ENCODE measurements at places on chromosomes 16 and 17.

DNA sequence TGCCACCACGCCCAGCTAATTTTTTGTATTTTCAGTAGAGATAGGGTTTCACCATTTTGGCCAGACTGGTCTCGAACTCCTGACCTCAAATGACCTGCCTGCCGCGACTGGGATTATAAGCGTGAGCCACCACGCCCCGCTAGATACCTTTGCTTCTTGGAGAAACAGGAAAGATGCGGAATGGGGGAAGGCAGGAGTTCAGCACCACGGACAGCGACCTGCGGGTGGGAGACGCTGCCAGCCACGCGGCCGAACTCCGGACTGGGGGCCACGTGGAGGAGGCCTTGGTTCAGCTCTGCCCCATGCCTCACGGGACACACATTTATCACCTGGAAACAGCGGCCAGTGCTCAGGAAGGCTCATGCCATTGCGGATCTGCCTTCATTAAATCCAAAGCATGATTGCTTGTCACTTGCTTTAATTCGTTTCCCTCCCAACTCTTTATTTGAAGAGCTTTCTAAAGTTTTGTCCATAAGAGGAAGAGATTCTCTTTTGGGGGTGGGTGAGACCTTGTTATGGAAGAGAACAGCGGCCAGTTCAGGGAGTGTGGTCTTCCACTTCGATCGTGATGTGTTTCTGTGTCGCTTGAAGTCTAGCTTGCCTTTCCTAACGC is 219.9 kb downstream of the ENGASE start:
- DNase-seq, result no peak

DNA sequence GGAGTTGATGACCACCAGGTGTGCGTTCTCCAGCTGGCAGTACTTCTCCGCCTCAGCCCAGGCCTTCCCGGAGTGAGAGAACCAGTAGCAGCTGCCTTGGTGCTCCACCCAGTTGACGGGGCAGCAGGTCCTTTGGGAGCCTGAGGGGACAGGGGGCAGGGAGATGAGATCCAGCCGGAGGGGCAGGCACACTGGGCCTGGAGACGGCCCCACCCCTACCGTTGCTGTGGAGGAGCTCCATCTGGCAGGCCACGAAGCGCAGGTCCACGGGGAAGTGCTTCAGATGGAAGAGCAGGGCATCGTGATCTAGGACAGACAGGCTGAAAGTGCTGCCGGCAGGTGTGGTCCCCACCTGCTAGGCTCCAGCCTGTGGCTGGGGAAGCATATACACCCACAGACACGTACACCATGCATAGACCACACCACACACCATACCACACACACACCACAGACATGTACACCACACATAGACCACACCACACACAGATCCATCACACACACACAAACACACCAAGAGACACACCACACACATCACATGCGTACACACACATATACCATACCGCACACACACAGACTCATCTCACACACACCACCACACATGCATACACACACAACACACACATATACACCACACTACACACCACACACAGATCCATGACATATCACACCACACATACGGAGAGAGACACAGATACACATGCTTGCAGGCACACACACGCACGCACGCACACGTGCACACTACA is 7.4 kb downstream of the ASGR2 start:
- DNase-seq, result no peak

DNA sequence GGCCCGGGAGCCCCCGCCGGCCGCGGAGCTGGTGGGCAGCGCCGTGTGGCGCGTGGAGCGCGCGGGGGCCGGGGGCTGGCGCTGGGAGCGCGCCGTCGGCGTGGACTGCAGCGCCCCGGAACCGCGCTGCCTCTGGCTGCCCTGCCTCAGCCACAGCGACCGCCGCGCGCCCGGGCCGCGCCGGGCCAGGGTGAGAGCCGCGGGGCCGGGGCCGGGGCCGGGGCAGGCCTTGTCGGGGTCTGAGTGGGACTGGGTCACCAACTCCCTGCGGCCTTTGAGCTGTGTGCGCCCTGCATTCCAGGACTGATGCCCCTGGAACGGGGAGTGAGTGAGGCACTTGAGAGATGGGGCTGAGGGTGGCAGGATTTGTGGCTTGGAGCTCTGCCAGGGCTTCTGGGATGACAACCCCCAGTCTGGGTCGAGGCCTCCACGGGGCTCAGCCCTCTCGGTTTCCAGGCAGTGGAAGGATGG is 25.7 kb downstream of the ARHGAP23 start:
- no peak for DNase-seq

DNA sequence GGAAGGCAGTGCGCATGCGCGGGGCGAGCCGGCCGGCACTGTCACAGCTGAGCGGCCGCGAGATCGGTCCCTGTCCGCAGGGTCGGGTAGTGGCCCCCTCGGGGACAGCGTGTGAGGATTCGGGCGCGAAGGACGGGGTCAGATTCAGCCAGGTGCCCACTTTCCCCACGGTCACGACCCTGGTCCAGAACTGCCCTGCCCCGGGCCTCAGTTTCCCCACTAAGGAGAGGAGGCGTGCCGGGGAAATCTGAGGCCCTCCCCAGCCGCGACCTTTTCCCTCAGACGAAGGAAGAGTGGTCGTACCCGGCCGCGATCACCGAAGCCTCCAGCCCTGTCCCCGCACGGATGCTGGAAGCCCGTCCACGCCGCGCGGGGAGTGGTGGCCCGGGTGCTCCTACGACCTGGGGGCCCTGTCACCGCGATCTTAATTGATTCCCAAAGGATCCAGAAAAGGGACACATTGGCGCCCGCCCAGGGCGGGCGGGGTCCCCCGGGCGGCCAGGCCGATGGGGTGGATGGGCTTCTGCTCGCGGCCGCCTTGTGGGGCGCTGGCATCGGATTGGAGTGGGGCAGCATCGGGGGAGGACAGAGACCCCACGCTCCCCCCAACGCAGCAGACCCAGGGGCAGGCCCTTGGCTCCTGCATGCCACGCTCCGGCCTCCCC is 57.7 kb downstream of the SRL start:
- DNase-seq, result no peak

GRCh38 chr17:841313-841712 is 59.2 kb downstream of the MRM3 start:
- no peak for DNase-seq

- DNase-seq, result peak; percentile 26
Measured at GRCh38 chr17:82023447-82024241, 539 bp downstream of the LRRC45 start.

DNA sequence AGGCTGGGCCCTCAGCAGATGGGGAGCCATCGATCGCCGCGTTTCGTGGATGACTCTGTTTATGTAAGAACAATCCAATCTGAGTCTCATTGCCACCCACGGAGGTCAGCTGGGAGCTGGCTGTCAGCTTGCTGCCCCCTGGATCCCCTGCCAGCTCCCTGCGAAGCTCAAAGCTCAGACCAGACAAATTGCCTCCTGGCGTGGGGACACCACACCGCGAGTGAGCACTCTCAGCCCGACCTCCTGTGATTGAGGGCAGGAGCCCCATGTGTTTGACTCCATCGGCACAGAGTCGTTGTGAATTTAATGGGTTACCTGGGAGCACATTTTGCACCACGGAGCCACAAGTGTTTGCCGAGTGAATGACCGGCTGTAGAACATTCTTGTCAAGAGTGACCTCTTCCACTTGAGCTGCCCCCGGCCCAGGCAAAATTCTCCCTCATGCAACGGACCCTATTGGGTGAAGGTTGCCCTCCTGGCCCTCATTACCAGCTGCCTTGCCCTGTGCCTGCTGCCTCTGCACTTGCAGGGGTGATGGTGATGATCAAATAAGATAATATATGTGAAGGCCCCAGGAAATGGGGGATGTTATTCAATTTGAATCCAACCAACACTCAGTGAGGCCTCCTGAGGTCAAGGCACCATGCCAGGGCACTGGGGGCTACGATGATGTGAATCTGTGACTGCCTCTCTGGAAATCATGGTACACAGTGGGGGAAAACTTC is 7.6 kb upstream of the GFAP start:
- no peak for DNase-seq

GRCh38 chr16:81385031-81385756 is 59.4 kb upstream of the CMIP start:
- no peak for DNase-seq

DNA sequence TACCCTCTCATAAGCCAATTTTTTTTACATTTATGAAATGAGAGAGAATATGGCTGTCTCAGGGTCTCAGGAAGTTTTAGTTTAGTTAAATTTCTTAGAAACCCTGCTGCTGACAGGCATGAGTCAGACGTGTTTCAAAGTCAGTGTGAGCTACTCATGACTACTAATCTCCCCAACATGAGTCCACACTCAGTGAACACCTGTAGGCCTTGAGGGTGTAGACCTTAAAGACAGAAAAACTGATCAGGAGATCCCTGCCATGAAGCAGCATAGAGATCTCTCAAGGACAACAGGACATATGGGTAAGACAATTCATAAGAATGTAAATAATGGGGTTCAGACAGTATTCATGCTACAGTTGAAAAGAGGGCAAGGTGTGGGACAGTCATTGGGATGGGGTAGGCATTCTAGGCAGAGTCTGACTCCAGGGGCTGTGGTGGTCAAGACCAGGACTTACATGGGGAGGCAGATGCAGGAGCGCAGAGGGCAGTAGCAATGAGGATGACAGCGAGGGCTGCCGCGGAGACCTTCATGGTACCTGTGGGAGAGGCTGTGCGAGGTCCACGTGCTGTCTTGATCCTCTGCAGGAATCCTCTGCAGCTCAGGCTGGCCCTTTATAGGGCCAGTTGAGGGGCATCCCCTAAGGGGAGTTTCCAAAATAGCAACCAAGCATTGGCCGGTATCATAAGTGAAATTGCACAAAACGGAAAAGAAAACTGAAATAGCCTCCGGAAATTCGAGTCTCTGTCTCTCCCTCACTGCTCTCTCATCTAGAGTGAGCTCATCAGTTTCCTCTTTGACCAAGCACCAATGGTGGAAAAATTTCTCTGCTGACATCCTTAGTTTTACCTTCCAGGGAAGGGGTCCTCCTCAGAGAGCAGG is at the start of gene CCL5:
CCL5 (minus strand) TSS at position 588 of the 882 bp plus-strand sequence.
- peak; percentile 78 for DNase-seq

GRCh38 chr16:58814348-58814801 is 80.3 kb upstream of the GOT2 start:
- DNase-seq, result peak; percentile 19

- DNase-seq, result no peak
Measured at GRCh38 chr17:27871407-27871806, 21.8 kb downstream of the LYRM9 start.

- DNase-seq, result no peak
Measured at GRCh38 chr16:5016967-5017677, 16.6 kb downstream of the NAGPA start.

GRCh38 chr17:51214920-51215319 is 44.9 kb downstream of the MBTD1 start:
- DNase-seq, result no peak

DNA sequence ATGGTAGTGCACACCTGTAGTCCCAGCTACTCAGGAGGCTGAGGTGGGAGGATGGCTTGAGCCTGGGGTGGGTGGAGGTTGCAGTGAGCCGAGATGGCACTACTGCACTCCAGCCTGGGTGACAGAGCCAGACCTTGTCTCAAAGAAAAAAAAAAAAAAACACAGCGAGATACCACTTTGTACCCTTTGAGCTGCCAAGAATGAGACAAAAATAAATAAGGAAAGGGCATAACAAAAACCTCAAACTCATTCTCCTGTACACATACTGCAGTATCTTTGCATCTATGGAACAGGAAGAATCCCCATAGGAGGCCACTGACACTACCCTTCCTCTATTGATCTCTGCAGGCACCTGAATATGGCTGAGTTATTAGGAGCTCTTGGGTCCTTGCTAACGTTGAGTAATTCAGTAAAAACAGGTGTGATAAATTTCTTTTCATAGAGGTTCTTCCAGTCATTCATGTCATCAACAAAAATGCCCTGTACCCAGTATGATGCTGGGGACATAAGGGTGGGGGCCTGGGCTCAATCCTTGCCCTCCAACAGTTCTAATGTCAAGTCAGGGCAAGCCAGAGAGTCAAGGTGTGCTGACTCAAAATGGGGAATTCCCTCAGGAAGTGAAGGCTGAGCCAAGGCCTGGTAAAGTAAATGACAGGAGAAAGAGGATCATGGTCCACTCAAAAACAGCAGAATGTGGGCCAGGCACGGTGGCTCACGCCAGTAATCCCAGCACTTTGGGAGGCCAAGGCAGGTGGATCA is 26.9 kb downstream of the RANBP10 start:
- no peak for DNase-seq

GRCh38 chr17:64020056-64020766 is at the start of gene ICAM2:
TSS of gene ICAM2 (minus strand) at chr17:64020633. CDS start at chr17:64006691, 13,942 bp downstream.
- DNase-seq, result peak; percentile 34

DNA sequence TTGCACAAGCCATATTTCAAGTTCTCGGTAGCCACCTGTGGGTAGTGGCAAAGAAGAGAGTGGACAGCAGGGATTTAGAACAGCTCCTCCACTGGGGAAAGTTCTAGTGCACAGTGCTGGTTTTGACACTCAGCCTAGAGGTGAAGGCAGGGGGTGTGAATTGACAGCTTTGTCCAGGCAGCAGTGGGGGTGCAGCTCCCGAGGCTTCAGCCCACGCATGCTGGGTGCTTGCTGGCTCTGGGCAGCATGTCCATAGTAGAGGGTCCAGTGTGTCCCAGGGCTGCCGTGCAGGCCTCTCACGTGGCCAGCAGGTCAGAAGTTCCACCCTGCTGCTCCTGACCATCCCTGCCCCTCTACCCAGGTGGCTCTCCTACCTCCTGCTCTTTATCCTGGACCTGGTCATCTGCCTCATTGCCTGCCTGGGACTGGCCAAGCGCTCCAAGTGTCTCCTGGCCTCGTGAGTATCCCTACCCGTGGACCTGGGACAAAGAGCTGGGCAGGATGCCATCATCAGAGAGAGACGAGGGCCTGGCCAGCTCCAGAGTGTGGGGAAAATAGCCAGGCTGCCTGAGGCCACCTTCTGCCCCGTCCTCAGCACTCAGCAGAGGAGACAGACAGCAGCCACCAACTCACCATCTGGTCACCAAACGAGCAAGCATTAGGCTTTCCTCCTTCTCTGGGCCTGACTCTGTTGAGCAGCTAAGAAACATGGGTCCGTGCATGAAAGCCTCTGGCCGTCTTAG is 29.8 kb downstream of the TTYH2 start:
- no peak for DNase-seq

- no peak for DNase-seq
Measured at GRCh38 chr17:21680366-21680765, 12.0 kb upstream of the KCNJ18 start.

- DNase-seq, result no peak
Measured at GRCh38 chr16:79847101-79847500, 246.6 kb upstream of the MAF start.

DNA sequence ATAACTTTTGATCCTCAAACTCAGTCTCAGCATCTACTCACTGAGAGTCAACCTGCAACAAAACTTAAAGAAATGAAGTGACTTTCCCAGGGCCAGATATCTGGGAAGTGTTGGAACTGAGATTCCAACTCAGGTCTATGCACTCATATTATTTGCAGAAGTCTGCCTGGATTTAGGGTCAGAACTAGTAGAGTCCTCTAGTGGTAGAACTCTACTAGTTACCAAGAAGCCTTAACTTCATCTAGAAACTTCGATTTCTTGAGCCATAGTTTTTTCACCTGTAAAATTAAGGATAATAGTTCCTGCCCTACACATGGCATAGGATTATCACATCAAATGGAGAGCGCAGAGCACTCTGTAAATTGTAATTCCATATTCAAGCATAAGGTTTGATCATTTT is 23.4 kb upstream of the KRT24 start:
- DNase-seq, result peak; percentile 18

Measured in AML-193 (cell line).